NAMALWA (cell line): ENCODE measurements at places on chromosomes 4 and X.

DNA sequence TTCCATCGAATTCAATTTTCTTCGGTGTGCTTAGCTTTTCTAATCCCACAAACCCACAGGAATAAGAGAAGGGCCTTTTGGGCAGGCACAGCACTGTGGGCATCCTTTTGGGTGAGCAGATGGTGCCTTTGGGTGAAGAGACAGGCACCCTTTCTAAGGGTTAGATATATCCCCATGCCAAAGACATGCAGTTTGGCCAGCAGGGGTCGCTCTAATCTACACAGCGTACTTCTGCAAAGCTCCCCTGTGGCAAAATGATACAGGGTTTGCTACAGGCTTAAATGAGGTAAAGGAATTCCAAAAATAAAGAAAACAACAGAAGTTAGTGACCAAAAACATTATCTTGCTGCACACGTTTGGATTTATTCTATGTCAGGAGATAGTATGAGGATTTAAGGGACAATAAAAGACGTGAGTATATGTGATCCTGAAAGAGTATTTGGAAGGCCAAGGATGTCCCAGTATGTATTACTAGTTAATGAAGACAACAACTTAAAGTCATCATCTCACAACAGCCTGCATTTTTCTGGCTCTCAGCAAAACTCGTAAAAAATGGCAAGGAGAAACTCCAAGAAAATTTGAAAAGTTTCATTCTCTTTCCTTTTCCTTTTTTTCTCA, 49.5 kb downstream of the PHEX start:
- peak; percentile 59 for DNase-seq

GRCh38 chr4:118348886-118349285, 3.9 kb downstream of the PRSS12 start:
- no peak for DNase-seq

- no peak for DNase-seq
Measured at GRCh38 chr4:109599046-109599652, 39.1 kb downstream of the MCUB start.

DNA sequence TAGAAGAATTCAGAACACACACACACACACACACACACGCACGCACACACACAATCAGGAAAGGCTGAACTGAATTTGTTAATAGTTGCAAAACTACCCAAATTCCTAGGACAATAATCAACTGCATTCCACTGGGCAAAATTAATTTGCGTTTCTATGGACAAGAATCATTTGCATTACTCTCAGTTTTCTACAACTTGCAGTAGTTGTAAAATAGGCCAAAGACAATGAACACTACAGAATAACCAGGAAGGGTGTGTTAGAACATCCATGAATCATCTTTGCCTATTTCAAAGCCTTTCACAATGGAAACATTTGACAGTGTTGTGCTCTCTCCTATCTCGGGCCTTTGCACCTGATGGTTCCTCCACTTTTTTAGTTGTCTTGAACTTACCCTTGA, 77.1 kb upstream of the IGFBP7 start:
- no peak for DNase-seq

DNA sequence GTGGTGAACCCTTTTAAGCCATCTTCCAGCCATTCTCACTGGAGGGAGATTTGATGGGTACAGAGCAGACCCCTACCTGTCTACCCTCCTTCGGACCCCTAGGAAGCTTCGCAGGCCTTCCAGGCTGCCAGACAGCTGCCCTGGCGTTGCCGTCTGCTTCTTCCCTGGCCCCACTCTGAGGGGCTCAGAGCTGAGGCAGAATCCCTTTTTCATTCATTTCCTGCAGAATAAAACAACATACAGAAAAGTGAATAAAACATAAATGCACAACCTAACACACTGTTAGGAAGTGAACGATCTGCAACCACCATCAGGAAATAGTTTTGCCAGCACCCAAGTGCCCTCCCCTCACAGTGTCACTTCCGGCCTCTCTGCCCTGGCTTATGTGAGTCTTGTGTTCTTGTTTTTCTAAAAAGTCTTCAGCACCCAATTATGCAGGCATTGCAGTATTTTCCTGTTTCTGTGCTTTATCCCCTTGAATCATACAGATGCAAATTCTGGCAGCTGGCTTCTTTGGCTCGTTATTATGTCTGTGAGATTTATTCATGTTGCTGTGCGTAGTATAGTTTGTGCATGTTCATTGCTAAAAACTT, 5.6 kb upstream of the ADD1 start:
- DNase-seq, result peak; percentile 77

DNA sequence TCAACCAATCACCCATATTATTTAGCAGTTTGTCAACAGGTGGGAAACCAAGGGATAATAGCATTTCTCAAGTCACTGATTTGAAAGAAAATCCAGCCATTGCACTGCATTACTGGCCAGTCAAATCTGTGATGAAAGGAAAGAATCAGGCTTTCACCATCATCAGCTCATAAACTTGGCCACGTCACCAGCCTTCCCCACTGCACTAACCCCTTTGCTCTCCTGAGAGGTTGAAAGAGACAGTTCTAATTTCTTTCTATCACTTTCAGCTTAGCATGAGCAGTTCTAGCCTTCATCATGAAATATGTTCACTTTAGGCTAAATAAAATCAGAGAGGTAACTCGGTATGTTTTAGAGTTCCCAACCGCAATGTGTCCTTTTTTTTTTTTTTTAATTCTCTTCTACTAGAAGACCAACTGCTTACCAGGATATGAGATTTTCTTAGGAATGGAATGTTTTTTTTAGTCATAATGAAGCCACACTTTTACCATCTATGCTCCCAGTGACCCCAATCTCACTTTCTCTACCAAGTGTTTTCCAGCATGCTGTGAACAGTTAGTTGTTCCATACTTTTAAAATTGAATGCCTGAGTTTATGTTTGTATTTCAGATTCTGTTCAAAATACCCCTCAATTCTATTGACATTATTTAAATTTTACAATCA, 55.7 kb upstream of the SLC7A11 start:
- no peak for DNase-seq

- no peak for DNase-seq
Measured at GRCh38 chrX:54808109-54808604, 612 bp downstream of the MAGED2 start.

DNA sequence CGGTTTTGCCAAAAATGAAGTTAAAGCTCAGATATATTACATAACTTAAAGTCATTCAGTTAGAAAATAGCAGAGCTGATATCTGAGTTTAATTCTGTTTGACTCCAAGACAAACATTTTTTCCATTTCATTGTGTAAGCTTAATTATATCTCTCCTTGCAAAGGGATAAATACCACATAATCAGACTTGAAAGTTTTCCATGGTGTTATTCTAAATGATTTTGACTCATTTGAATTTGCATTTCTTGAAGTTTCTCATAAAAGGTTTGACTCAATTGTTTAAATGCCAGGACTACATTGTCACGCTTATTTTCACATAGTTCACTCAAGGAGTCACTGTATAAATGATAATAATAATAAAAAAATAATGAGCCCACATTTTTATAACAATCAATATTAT, 39.4 kb upstream of the DDX60 start:
- DNase-seq, result no peak

- no peak for DNase-seq
Measured at GRCh38 chr4:182695009-182695408, 222.2 kb downstream of the DCTD start.
